ENCODE measurements at places on chromosomes 6 and 20.
A peak's percentile ranks its signal among the peaks of the same experiment; 100 is the strongest.

DNA sequence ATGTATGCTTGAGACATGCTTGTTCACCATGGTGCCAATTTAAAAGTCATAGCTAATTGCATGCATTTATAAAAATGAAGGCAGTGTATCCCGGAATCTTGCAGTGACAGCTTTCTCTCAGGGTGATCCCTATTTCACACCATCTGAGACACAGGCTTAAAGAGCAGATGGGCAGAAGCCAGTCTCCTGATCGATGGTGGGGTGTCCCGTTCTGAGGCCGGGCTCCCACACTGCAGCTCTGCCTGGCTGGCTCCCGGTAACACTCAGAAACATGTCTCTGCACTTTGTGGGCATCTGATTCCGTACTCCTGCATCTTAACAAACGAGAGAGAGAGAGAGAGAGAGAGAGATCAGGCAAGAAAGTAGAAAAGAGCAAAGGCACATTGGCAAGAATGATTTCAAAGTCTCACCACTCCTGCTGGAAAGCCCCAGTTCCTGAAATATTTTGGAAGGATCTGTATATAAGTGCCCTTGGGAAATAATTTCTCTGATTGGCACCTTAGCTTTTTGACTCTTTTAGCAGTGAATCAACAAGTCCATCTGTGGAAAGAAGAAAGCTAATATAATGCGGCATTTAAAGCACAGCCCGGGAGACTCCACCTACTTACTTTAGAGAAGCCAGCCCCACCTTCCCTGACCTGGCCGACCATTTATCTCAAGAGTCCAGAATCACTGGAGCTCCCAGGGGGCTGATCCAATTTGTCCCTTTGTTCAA, 36.8 kb upstream of the EXOC2 start:
- DNase-seq: no peak

DNA sequence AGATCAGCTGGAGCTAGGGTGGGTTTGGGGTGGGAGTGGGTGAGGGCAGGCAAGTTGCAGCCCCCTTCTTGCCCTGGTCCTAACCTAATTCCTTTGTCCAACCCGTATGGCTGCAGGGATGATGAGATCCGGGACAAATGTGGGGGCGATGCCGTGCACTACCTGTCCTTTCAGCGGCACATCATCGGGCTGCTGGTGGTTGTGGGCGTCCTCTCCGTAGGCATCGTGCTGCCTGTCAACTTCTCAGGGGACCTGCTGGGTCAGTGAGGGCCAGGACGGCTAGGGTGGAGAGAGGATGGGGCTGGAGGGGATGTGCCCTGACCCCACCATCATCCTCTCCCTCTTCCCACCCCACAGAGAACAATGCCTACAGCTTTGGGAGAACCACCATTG, 12.0 kb downstream of the TMEM63B start:
- no peak for DNase-seq

- no peak for DNase-seq
Measured at GRCh38 chr6:138657065-138657425, 116.5 kb upstream of the CCDC28A start.

DNA sequence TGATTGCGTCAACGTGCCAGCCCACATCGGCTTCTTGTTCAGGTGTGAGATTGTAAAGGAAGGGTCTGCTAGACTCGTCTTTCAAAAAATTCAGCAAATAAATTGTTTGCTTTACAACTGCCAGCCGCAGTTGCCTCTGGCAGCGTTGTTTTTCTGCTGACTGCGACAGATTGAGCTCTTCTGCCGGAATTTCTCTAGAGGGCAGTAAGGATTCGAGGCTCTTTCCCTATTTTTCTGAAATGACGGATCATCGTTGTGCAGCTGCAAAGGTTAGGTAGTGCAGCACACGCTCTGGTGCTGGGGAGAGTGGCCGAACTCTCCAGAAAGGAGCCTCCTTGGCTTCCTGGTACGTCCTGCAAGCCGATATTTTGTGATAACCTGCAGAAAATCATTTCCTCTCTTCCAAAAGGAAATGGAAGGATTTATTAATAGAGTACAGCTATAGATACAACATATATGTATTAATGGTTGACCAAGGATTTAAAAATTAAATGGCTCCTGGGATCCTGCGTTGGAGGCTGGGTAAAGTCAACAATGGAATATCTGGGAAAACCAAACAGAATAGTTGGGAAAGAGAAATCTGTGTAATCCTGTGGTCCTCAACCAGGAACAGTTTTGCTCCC, 121.9 kb upstream of the ZFP64 start:
- DNase-seq: no peak

- DNase-seq: no peak
Measured at GRCh38 chr6:137297887-137298286, 78.7 kb upstream of the IFNGR1 start.

DNA sequence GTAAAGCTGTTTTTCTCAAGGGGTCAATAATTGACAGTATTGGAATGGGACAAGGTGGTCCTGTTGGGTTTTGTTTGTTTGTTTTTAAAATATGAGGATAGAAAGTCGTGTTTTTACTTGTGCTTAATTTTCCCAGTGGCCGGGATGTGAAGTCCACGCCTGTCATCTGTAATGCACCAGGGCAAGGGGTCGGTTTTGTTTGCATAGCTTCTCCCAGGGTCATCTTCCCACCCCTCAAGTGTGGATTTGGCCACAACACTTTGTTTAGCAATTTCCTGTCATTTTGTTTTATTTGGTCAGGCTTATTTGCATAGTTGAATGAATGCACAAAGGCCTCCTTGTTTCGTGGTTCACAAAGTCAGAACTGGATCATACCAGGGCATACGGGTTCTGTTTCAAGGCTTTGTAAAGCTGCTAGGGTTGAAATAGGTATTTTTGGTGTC, 29.8 kb downstream of the SYNJ2 start:
- DNase-seq: no peak

DNA sequence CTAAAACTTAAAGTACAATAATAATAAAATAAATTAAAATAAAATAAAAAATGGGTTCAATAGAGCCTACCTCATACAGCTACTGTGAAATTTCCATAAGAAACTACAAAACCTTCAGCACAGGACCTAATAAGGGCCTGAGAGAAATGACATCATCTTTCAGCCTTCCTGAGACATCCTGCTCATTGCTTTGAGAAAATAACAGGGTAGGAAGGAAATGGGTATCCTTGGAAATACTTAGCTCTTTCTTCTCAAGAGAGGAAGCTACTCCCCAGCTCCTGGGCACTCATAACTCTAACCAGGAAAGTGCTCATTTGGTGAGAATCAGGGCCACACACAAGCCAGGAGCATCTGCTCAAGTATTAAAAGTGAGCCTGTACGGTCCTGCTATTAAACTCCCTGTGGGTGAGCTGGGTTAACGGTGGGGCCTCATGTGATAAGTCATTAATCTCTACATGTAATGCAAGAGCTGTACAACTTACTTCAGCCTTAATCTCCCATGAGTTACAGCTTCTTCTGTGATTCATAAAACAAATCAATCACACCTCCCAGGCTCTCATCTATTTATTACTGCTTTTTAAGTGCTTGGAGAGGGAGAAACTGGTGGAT, 141.4 kb downstream of the MAFB start:
- DNase-seq: no peak

- DNase-seq: no peak
Measured at GRCh38 chr6:16392010-16392409, 153.6 kb downstream of the GMPR start.

DNA sequence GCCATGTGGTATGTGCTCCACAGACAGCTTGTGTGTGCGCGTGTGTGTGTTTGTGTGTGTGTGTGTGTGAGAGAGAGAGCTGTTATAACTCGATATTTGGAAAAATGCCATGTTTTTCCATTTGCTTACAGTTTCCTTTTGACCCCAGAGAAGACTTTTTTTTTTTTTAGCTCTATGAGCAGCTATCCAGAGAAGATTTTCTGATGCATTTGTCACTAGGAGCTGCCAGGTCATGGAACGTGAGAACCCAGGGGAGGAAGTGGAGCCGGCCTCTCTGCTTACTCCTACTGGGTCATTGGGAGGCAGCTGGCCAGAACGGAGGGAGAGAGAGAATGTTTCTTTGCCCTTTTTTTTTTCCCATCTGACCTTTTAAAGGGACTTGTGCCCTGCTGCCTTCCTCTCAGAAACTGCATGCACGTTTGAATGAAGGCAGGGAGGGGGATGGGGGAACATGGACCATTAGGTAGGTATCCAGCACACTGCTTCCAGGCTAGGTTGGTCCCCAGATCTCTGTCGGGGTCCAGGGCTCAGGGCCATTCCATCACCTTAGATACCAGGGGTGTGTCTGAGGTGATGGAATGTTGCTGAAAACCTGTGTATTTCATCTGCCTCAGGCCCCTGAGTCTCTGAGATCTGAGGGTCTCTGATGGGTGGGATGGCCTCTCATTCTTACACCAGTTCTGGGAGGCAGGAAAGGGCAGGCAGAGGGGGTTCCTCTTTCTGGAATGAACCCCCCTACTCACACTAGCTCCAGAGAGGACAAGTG, 11.2 kb upstream of the MRPS18A start:
- no peak for DNase-seq

GRCh38 chr6:4280707-4281106, 145.3 kb upstream of the ECI2 start:
- DNase-seq: no peak

DNA sequence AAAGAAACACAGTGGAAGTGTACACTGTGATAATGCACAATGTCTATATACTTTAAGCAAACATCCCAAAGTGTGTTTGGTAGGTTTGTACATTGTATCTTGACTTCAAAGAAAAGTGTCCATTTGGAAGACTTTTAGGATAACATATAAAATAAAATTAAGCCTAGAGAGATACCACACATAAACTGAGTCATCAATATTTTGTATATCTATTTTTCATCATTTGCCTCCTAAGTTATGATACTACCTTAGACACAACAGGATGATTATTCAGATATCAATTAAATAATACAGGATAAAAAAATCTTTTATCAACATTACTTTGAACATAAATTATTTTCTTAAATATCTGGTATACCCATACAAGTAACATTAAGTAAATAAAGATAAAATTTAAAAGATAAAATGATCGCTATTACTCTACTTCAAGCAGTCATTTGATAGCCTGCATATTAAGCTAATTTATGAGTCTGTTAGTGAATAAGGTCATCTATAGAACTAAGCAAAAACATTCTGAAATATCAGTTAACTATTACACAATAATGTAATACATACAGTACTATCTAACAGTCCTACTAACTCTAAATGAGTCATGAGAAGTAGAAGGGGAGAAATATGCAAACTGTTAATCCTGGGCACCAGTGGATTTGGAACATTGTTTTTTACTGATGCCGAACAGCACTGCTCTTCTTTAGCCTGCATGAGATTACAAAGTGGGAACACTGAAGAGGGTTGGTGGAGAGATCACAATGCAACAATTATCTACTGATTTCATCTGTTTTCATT, 158.4 kb upstream of the SIM1 start:
- DNase-seq: no peak

DNA sequence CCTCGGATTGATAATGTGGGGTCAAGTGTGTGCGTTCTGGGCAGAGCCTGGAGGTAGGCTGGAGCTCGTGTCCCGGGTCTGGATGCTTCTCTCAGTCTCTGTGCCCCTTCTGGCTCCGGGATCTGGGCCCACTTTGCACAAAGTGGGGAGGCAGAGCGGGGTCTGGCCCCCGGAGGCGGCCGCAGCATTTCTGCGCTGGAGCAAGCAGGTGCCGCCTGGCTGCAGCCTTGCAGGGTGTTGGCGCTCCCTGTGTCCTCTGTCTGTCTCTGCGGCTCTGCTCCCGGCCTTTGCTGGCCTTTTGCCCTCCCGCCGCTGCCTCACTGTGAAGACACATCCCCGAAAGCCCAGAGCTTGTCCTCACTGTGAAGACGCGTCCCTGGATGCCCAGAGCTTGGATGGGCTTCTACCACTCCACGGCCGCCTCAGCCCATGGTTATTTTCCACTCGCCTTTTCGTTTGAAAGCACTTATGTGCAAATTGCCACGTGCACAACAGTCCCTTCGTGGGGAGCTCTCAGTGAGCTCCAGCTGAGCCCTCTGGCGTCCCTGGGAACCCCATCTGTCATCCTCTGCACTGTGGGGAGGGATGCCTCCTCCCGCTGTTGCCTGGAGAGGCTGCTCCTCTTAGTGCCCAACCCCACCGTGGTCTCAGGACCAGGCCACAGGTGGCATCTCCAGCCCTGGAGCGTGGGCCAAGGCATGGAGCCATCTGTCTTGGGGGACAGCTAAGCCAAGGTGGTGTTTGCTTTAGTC, 17.4 kb downstream of the SLCO4A1 start:
- no peak for DNase-seq

- no peak for DNase-seq
Measured at GRCh38 chr20:46987001-46987400, 92.4 kb downstream of the EYA2 start.

GRCh38 chr6:105459049-105459448, 56.2 kb upstream of the PREP start:
- DNase-seq: peak; percentile 23
